ENCODE measurements at places on chromosomes 13 and 19.

- DNase-seq = peak; percentile 79
Observed at GRCh38 chr19:18932216-18932841, 8.7 kb downstream of the HOMER3 start.

DNA sequence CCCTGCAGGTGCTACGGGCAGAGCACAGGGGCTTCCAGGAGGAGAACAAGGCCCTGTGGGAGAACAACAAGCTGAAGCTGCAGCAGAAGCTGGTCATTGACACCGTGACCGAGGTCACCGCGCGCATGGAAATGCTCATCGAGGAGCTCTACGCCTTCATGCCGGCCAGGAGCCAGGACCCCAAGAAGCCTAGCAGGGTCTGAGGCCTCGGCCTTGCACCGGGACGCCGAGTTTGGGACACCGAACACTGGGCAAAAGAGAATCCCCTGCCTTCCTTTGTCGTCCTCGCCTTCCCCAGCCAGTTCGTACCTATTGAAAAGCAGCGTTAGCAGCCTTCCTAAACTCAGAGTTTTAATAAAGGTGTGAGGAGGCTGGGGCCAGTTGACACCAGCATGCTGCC lies 12.1 kb downstream of the CBY2 start:
- no peak for DNase-seq

DNA sequence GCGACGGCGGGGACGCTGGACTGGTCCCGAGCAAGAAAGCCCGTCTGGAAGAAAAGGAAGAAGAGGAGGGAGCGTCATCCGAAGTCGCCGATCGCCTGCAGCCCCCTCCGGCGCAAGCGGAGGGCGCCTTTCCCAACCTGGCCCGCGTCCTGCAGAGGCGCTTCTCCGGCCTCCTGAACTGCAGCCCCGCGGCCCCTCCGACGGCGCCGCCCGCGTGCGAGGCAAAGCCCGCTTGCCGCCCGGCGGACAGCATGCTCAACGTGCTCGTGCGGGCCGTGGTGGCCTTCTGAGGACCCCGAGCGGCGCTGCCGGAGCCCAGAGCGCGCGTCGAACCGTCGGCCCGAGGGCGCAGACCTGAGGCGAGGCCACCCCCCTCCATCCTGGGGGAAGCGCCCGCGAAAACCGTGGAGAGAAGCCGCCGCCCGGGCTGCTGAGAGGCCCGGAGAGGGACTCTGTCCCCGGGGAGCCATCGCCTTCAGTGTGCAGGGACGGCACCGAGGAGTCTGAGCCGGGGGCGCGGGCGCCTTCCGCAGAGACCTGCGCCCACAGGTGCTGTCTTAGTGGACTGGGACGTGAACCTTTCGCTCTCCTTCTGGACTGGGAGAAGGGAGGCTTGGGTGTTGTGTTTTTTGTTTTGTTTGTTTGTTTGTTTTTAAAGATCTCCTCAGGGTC lies 3.5 kb downstream of the IER2 start:
- peak; percentile 40 for DNase-seq

DNA sequence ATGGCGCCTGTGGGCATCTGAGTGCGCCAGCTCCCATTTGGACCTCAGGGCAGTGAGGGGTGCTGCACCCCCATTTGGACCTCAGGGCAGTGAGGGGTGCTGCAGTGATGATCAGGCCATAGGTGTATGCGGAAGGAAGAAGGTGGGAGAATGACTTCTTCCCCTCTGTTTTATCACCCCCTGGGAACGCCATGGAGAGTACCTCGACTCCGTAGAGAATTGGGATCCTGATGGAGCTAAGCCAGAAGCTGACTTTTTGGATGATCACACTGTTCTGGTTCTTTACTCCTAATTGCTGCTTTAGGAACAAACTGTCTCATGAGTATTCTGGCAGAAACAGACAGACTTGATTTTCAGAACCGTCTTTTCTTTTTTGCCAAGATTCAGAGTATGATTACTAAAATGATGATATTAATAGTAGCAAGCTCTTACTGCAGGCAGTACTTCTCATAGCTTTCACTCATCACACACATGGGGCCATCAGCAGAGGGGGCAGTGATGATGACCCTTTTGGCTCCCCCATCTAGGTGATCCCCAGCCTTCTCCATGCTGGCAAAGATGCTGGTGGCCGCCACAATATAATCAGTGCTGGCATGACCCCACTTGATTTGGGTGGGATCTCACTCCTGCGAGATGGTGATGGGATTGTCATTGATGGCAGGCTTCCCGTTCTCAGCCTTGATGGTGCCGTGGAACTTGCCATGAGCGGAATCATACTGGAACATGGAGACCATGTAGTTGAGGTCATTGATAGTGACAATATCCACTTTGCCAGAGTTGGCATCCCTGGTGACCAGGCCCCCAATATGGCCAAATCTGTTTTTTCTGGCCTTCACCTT lies 10.3 kb upstream of the UBAC2 start:
- no peak for DNase-seq

DNA sequence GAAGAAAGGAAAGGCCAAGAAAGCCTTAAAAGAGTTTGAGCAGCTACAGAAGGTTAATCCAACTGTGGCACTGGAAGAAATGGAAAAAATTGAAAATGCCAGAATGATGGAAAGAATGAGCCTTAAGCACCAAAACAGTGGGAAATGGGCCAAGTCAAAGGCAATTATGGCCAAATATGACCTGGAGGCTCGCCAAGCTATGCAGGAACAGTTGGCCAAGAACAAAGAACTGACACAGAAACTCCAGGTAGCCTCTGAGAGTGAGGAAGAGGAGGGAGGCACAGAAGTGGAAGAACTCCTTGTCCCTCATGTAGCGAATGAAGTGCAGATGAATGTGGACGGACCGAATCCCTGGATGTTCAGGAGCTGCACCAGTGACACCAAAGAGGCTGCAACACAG lies 5.1 kb downstream of the UTP14C start:
- no peak for DNase-seq

- DNase-seq = no peak
Observed at GRCh38 chr13:99408703-99409000, 92.6 kb upstream of the TM9SF2 start.

- no peak for DNase-seq
Observed at GRCh38 chr13:74070065-74070464, 64.1 kb downstream of the KLF12 start.

GRCh38 chr19:29662604-29663404 lies 2.5 kb upstream of the PLEKHF1 start:
- peak; percentile 89 for DNase-seq

- no peak for DNase-seq
Observed at GRCh38 chr13:24099490-24099889, 61.0 kb upstream of the SPATA13 start.

DNA sequence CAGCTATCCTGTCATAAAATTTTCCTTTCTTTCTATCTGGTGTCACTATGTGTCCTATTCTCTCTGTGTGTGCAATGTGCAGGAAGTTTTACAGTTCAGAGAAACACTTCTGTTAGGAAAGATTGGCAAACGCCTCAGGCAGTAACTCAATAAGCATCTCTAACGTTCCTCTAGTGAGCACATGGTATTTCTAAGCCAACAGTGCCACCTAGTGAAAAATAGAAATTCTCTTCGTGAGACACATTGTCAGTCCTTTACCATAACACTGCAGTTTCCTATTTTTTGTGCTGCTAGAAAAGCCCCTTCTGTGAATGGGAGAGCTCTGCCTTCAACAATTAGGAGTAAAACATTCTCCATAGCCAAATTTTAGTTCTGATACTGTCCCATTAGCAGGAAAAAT lies 50.7 kb downstream of the ZNF723 start:
- DNase-seq = peak; percentile 10

- no peak for DNase-seq
Observed at GRCh38 chr19:48287748-48288147, 17.9 kb downstream of the ZNF114 start.

DNA sequence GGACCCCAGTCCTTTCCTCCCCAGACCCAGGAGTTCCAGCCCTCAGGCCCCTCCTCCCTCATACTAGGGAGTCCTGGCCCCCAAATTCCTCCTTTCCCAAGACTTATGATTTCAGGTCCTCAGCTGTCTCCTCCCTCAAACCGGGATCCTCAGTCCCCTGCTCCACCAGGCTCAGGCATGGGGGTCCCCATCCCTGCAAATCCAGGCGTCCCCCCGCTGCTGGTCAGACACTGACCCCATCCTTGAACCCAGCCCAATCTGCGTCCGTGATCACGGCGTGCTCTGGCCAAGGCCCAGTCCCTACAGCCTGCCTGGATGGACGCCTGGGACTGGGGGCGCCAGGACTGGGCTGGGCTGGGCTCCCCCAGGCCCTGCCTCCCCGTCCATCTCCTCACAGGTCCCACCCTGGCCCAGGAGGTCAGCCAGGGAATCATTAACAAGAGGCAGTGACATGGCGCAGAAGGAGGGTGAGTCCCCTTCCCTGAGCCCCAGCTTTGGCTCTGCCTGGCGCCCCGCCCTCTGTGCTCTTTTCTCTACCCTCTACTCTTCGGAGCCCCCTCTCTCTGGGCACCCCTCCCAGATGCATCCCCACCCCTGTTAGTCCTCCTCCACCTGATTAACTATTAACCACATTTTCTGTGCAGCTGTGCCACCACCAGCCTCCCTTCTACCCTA lies 672 bp downstream of the HPN start:
- DNase-seq = no peak

- DNase-seq = no peak
Observed at GRCh38 chr13:60514891-60515290, 117.9 kb downstream of the TDRD3 start.

DNA sequence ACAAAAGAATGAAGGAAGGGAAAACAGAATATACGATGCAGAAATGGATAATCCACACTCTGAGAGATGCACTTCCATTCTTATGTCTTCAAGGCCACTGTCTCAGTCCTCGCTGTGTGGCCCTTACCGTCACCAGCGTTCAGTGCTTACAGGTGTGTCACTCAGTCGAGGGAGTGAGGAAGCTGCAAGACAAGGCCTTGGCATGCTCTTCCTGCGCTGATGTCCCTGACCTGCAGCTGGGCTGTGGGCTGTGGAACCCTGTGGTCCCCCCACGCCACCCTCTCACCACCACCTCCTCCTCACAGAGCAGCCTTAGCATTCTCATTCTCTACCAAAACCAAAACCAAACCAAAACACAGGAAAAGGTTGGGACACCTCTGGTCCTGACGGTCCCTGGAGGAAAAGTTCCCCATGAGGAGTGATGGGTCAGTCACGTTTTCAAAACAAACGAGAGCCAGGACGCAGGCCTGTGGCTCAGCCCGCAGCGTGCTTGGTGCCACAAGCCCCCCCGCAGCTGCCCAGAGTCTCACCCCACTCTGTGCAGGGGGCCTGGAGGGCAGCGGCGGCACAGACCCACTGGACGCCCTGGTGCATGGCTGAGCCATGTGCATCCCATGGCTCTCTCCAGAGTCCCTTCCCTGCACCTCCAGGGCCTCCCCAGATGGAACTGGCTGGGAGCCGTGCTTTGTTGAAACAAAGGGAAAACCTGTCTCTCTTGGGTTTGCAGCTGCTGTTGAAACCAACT lies 48.2 kb upstream of the GPR183 start:
- no peak for DNase-seq

Measured in amniotic epithelial cell (primary cell).